GF-D8 (cell line): ENCODE measurements at places on chromosomes 2 and 18.

GRCh38 chr2:145655165-145655765 lies 1135.3 kb upstream of the ZEB2 start:
- DNase-seq: no peak

GRCh38 chr2:212606232-212606631 lies 67.6 kb upstream of the ERBB4 start:
- no peak for DNase-seq

- DNase-seq: no peak
Observed at GRCh38 chr18:11689669-11690565, 853 bp downstream of the GNAL start.

- no peak for DNase-seq
Observed at GRCh38 chr2:217972490-217972889, 30.3 kb downstream of the TNS1 start.

GRCh38 chr2:237557633-237558015 lies 8.8 kb upstream of the PRLH start:
- no peak for DNase-seq

DNA sequence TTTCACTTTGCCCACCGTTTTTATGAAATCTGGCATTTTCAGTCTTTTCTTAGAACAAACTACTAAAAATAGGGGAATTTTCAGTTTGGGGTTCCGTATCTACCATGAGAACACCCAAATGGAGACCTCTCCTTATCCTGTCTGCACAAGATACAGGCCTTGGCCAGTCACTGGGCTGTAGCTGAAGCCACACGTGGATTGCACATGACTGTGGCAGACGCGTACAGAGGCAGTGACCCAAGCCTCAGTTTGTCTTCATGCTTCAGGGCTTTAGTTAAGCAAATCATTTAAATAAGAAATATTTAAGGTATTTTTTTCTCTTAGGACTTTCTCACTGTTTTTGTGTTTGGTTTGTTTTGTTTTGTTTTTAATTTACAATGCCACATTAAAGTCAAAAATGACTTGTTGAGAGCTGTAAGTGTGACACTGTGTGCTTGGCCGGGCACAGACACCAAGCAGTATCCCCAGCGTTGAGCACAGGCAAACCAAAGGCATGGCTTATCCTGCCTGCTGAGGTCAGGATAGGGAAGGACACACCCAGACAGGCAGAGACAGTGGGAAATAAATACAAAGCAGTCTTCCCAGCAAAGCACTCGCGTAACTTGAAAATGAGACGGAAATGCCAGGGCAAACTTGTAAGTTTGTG lies 53.3 kb downstream of the TRAPPC12 start:
- DNase-seq: no peak

DNA sequence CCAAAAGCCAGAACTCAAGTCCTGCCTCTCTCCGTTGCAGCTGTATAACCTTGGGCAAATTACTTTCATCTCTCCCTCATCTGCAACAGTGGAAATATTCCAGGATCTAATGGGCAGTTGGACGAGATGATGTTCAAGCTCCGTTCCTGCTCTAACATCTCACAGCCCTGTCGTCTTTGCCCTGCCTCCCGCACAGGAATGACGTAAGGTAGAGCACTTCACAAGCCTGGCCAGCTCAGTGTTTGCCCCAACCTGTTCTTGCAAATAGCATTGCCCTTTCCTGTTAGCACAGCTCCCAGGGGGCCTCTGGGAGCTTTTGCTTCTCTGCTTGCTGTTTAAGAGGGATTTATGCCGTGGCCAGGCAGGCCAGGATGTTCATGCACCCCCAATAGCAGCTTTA lies 107.9 kb downstream of the KLHL29 start:
- no peak for DNase-seq

DNA sequence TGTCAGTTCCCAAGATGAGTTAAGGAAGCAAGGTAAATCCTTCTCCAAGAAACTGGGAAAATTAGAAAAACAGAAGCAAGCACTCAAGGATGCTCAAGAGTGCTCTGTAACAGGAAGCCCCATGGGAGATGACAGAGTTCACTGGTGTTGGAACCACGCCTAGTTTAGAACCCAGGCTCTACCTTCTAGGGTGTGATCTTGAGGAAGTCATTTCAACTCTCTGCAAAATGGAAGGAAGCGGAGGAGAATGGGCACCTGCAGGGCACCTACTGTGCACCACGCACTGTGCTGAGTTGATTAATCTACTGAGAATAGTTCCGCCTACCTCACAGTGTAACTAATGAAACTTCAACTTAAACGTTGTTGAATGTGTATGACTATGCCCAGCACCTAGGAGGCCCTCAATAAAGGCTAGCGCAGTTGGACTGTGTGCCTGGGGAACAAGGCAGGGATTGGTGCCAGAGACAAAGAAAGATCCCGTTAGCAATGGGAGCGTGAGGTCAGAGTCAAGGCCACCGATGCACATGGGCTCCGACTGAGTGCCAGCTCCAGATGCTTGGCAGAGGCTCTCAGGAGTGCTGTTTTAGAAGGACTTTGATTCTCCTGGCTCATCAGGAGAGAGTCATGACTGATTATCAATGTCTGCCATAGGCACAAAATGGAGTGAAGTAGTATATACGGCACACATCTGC lies 93.7 kb downstream of the MAPK4 start:
- DNase-seq: no peak

- no peak for DNase-seq
Observed at GRCh38 chr2:231457101-231457500, 7.2 kb downstream of the NCL start.

GRCh38 chr2:99960790-99961189 lies 181.6 kb downstream of the AFF3 start:
- DNase-seq: no peak

GRCh38 chr18:43936176-43936575 lies 658.9 kb upstream of the SYT4 start:
- DNase-seq: no peak

DNA sequence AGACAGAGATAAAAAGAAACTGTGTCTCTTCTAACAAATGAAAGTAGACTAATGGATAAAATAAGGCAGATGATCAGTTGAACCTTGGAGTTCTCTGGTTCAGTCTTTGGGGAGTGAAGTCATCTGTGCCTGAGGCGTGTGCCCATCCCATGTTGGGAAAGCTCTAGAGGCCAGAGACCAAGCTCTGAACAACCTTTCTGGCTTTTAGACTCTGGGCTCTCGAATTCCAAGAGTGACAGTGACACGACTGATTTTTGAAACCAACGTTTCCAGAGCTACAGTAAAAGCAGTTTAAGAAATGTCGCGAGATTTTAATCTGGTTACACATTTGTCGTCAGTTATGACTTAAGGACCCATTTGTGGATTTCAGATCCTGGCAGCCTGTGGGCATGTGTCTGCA lies 83.7 kb upstream of the APCDD1 start:
- DNase-seq: no peak

GRCh38 chr2:27888790-27889189 lies 1.4 kb downstream of the RBKS start:
- DNase-seq: no peak

- DNase-seq: no peak
Observed at GRCh38 chr2:151408788-151409600, 708 bp upstream of the RIF1 start.

GRCh38 chr18:24534737-24535136 lies 74.3 kb downstream of the HRH4 start:
- no peak for DNase-seq

DNA sequence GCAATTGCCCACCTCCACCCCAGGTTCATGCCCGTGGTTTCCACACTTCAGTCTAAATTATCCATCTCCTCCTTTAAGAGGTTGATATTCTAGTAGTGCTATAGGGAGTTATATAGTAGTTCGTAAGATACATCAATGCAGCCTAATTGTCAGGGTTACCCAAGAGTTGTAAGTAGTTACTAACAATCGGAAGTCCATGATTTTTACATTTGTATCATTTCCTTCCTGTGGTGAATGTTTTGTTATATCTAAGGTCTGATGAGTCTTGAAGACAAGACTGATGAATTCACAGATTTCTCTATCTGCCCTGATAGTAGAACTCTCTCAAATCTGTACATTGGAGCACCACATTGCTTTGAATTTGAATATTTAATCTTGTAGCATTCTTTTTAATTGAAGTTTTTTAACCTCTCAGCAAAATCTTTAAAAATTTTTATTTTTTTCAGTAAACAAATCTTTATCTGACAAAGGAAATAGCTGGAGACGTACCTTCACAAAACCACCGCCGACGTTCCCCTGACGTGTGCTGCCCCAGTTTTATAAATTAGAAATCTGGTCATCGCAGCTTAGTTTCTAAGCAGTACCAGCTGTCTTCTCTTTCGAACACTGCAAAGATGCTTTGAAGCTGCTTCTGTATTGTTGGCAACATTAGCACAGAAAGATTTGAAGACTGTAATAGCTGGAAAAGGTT lies 264.5 kb downstream of the SOCS6 start:
- DNase-seq: no peak

DNA sequence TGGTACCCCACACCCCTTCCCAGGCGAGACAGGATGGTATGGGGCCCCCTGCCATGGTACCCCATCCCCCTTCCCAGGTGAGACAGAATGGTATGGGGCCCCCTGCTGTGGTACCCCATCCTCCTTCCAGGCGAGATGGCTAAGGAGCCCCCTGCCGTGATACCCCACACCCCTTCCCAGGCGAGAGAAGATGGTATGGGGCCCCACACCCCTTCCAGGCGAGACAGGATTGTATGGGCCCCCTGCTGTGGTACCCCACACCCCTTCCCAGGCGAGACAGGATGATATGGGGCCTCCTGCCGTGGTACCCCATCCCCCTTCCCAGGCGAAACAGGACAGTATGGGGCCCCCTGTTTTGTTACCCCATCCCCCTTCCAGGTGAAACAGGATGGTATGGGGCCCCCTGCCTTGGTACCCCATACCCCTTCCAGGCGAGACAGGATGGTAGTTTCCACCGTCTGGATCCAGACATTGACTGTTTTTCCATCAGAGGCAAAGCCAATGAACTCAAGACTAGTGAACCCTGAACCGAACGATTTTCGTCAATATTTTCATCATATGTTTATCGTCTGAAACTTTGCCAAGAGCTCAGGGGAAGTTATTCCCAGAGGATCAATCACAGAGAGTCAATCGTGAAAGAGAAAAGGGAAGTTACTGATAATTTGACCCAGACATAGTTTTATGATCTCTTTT lies 75.0 kb downstream of the MYCN start:
- no peak for DNase-seq

DNA sequence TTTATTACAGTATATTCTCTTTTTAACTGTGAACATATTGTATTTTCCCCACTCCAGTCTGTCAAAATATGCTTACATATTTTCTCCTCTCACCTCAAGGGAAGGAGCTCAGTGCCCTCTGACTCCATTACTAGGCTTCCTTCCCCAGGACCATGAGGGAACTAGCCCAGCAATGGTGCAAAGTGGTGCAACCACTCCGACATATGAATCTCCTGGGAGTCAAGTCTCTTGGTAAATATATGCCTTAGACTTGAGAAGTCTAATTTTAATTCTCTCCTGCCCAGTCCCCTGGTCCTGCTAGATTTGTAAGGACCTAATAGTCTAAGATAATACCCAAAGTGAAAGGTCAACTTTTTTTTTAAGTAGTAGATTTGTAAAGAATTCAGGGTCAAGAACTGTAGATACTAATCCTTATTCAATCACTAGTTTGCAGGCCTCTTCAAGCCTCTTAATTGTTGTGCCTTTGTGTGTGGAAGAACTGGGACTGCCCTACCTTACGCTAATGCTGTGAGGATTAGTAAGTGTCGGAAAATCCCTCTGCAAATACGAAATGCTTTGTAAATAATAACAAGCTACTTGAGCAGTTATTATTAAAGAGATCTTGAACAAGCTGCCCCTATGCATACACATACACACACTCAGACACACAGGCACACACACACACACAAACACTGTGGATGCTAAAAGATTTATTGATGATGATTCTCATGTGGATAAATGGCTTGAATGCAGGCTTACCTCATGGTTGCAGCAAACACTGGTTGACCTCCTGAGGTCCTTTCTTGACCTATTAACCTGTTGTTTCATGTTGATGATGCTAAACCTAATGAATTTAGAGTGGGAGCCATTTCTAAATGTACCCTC lies 251.2 kb upstream of the PARD3B start:
- DNase-seq: no peak

- DNase-seq: no peak
Observed at GRCh38 chr2:238914648-238915015, 66.7 kb downstream of the TWIST2 start.

GRCh38 chr2:102250278-102250821 lies 61.0 kb upstream of the IL1RL1 start:
- no peak for DNase-seq

- DNase-seq: no peak
Observed at GRCh38 chr2:105683011-105683492, 61.7 kb upstream of the NCK2 start.

GRCh38 chr18:52287151-52287550 lies 52.8 kb upstream of the DCC start:
- DNase-seq: no peak

GRCh38 chr2:128868686-128869551 lies 550.3 kb upstream of the HS6ST1 start:
- DNase-seq: no peak

- peak; percentile 82 for DNase-seq
Observed at GRCh38 chr2:60553495-60554073, at the start of gene BCL11A. TSS of gene BCL11A (minus strand) at chr2:60553654. CDS start at chr2:60553270, 384 bp downstream.

GRCh38 chr18:28855989-28856388 lies 679.1 kb upstream of the CDH2 start:
- no peak for DNase-seq

- DNase-seq: no peak
Observed at GRCh38 chr2:173373290-173373689, 18.6 kb downstream of the CDCA7 start.

- DNase-seq: no peak
Observed at GRCh38 chr2:135252805-135253458, 200.8 kb downstream of the RAB3GAP1 start.

GRCh38 chr2:128716299-128716721 lies 397.6 kb upstream of the HS6ST1 start:
- DNase-seq: no peak

GRCh38 chr2:11187731-11188130 lies 32.5 kb downstream of the SLC66A3 start:
- peak; percentile 38 for DNase-seq

- DNase-seq: no peak
Observed at GRCh38 chr18:32468147-32468845, 2.4 kb downstream of the GAREM1 start.

DNA sequence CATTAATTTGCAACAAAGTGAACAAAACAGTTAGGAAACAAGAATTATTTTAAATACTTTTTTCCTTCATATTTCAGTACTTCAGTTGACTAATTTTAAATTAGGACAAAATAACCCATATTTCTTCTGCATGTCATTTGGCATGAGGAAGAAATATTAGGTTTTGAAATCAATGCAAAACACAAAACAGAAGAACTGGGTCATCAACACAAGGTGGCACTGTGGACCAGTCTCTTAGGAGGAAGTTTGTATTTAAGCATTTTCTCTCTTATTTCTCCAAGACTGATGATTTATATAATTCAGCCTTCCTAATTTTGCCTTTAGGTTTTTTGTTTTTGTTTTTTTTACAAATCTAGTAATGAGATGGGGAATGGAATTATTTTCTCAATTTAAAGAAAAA lies 352.8 kb upstream of the KCNH7 start:
- DNase-seq: no peak

DNA sequence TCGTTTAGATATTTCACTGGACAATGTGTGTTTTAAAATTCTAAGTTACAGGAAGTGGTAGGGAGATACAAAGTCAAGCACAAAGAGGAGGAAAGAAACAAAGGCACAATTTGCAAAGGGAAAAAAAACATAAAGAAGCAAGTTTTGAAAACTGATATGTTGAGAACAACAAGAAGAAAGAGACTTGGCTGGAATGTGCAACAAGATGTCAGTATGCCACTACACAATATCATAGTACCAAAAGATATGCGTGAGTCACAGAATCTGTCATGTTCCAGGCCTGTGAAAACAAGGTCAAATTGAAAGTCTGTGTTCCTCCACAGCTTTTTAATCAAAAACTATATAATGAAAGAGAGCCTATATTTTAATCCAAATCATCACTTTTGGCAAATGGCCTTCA lies 12.0 kb downstream of the EXOC6B start:
- DNase-seq: no peak
